Chondrocyte (in vitro differentiated cells): ENCODE measurements at places on chromosomes 1 and 21.

- no peak overlapping the region for H3K4me3 ChIP-seq
- H3K36me3 ChIP-seq: no peaks in the 10 kb centered on the region
These were observed 87.2 kb downstream of the MRPL37 start for GRCh38 chr1:54287176-54287650.

- DNase-seq: no peak
- H3K27me3 ChIP-seq: no peaks in the 10 kb centered on the region
- H3K36me3 ChIP-seq: peaks cover 3% of the 10 kb centered on the region
These were observed 25.8 kb upstream of the GADD45A start for GRCh38 chr1:67659229-67659628.

DNA sequence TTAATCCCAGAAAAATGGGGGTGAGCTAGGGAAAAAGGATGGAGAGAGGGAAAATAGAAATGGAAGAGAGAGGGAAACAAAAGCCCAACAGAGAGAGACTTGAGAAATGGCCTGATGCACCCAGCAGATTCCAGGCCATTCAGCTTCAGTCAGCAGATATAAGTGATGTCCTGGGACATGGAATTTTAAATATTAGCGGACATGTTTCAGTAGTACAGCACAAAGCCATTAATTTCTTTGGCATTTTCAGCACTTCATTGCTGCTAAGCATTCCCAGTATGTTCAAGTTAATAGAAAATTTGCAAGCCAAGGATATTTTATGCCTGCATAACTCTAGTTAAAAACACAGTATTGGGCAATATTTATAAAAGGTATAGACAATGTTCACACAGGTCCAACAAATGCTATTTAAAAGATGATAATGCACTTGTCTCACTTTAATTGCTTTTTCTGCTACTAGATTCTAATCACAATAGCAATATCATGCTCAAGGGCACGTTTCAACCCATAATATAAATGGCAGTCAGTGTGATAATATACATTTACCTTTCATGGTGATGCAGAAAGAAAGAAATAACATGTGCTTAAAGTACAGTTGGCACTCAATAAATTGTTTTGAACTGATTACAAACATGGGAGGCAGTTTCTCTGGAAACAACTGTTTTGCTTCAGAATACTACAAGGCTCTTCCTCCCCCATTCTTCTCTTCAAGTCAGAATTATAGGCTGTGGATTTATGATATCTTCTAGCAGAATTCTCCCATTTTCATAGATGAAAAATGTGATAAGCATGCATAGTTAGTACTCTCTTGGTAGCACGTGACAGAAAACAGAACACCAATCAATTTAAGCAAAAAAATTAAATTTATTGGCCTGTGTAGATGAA lies 108.1 kb upstream of the MAGI3 start:
- H3K27ac ChIP-seq: no peak overlapping the region
- H3K4me1 ChIP-seq: no peaks in the 10 kb centered on the region
- no peaks in the 10 kb centered on the region for H3K36me3 ChIP-seq
- H3K27me3 ChIP-seq: peaks cover 30% of the 10 kb centered on the region

- H3K4me3 ChIP-seq: no peak overlapping the region
- DNase-seq: no peak
- no peaks in the 10 kb centered on the region for H3K36me3 ChIP-seq
- no peak overlapping the region for H3K27ac ChIP-seq
These were observed 2.3 kb upstream of the VCAM1 start for GRCh38 chr1:100717218-100717617.
